ENCODE measurements at places on chromosomes 5 and 9.

DNA sequence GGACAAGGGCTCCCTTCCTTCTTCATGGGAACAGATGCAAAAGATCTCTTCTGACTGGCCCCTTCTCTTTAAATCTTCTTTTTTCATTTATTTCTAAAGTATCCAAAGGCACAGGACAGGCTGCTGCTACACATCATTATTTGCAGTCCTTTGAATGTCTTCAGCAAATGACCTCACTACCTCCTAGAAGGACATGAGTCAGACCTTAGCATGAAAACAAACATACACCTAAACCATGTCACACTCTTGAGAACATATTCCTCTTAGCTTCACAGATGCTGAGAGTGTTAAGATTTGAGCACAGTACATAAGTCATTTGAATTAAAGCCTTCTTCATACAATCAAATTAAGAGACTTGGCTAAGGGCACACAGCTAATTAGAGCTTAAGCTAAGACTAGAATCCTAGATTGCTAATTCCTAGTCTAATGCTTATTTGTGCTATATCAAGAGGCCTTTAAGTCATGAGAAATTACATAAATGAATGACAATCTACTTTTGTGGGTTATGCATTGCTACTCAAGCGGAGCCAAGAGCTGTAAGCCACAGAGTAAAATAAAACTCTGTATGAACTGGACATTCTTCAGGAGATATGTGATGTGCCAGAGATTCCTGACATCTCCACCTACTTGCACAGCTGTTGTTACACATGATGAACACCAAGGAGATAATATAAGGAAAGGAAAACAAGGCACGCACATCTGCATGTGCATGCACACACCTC, 109.1 kb upstream of the PTGER4 start:
- DNase-seq, result peak; percentile 81

DNA sequence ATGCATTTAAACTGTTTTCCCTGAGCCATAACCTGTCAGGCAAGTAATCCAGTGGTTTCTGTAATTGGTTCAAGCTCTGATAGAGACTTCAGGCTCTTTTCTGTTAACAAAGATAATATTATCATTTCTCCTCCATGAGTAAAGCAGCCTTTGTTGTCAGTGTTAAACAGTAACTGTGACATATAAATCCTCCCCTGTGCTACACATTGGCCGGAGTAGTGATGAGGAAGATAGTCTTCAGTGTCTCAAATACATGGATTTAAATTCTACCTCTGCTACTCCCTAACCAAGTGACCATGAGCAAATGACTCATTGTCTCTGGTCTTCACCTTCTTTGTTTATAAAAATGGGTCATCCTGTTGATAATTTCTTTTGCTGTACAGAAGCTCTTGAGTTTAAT, 615.5 kb upstream of the CHD1 start:
- DNase-seq, result no peak

GRCh38 chr5:54659700-54660131, 142.2 kb downstream of the SNX18 start:
- DNase-seq, result peak; percentile 75

DNA sequence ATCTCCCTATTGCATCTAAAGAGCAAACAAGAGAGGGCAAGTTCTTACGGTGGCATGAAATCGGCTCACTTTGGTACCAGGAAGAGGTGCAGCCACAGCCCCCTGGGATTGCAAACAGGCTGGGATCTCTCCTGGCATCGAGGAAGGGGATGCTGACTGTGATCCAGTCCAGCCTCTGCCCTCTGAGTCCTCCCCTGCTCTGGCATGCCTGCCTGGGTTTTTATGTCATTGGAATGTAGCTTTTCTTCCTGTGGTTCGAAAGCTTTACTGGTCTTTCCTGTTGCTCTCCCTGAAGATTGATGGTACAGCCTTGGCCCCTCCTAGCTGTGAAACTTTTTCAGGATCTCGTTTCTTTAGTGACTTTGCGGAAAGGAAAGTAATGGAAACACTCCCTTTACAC, 6.6 kb downstream of the SLC46A2 start:
- DNase-seq, result peak; percentile 76

DNA sequence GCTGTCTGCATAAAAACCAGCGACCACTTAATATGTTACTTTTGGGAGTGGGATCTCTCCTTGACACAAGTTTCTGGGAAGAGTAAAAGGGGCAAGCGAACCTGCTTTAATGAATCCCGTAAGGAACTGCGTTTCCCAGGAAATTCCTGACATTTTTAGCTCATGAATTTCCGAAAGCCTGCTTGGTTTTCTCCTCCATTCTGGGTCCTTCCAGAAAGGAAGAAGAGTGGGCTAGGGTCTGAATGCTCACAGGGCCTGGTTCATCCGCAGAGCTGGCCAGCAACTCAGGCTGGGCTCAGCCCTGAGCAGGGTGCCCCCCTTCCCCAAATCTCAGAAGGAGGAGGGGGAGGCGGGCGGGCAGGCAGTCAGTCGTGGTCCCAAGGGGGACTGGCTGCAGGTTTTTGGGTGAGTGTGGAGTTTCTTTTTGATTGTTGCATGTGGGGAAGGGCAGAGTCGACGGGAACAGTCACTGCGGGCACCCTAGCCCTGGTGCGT, 1.2 kb upstream of the PURA start:
- DNase-seq, result peak; percentile 43

DNA sequence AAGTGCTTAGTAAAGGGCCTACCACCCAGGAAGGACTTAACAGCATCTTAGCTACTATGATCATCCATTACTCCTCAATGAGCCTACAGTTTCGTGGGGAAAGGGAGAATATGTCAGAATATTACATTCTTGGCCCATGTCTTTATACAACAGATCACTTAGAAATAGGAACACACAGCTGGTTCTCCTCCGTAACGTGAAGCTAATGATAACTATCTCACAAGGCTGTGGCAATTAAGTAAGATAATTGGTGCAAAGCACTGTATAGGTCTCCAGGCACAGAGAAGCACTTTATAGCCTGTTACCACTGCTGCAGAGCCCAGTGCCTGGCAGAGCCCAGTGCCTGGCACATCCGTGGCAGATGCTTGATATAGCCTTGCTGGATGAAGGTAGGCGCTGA, 347.6 kb downstream of the SLIT3 start:
- no peak for DNase-seq

DNA sequence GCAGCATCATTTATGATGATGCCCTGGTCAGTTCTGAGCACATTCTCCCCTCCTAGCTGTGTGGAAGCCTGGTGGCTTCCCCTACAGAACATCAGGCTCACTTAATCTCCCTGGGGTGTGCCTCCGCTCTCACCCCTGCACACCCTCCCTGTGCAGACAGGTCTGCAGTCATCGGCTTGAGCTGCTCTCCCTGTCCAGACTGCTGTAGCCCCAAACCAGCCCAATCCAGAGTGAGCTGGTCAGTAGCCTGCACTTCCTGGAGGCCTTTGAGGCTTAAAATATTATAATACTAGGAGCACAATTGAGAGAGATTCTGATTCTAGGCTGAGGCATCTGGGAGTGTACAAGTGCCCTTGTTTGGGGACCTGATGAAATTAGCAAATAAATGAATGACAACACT, 60.2 kb downstream of the PPARGC1B start:
- no peak for DNase-seq

Measured in M059J (cell line).